Spleen (tissue), 13 donors: ENCODE measurements at places on chromosomes 5 and 9. TPM values are rescaled to one million over a fixed set of nuclear protein-coding genes. Genes with fewer than 3 reads are reported as not detected.

- no peak for DNase-seq
These were observed 64.0 kb upstream of the TUSC1 start for GRCh38 chr9:25742256-25742655.

GRCh38 chr5:138408023-138408422 is 30.8 kb upstream of the REEP2 start:
- DNase-seq, result no peak

GRCh38 chr5:1120236-1120999 is 8.6 kb upstream of the SLC12A7 start:
- no peak for DNase-seq

QSOX2 gene
- polyA plus RNA-seq, result 15.3 TPM

DNA sequence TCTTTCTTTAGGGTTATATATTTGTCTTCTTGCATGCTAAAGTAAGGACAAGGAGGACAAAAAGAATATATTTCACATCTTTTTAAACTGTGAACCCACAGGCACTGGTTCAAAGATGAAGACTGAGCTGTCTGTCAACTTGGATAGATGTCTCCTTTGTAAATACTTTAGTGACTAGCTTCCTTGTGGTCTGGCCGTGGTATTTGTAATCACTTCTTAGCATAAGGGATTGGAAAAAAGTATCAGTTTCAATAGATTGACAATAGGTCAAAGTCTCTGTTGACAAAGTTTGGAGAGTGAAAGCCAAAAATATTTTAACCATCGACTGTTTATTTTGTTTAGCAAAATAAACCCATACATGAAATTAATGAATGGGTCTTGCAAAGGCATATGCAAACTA is 91.4 kb downstream of the TMEM167A start:
- no peak for DNase-seq

CD14 gene
- polyA plus RNA-seq, result 40.2 TPM

STARD4 gene
- 10.6 TPM for polyA plus RNA-seq

C6 gene
- polyA plus RNA-seq, result 0.17 TPM

DNA sequence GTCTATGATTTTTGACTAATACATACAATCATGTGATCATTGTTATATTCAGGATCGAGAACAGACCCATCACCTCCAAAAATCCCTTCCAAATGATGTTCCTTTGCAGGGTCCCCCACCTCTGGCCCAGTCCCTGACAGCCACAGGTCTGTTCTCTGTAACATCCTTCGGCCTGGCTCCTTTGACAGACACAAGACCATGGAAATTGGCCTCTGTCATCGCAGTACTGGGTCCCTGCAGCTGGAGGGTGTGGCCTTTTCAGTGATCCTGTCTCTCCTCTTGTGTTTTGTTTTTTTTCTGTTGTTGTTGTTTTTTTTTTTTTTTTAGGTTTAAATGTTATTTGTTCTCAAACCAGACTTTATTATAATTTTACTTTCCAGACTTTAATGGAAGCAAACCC is 27.4 kb upstream of the ANKRD33B start:
- no peak for DNase-seq

RBM18 gene
- polyA plus RNA-seq, result 6.8 TPM

- DNase-seq, result no peak
These were observed 250.9 kb downstream of the YTHDC2 start for GRCh38 chr5:113764382-113764781.

RASEF gene
- 0.11 TPM for polyA plus RNA-seq

DNA sequence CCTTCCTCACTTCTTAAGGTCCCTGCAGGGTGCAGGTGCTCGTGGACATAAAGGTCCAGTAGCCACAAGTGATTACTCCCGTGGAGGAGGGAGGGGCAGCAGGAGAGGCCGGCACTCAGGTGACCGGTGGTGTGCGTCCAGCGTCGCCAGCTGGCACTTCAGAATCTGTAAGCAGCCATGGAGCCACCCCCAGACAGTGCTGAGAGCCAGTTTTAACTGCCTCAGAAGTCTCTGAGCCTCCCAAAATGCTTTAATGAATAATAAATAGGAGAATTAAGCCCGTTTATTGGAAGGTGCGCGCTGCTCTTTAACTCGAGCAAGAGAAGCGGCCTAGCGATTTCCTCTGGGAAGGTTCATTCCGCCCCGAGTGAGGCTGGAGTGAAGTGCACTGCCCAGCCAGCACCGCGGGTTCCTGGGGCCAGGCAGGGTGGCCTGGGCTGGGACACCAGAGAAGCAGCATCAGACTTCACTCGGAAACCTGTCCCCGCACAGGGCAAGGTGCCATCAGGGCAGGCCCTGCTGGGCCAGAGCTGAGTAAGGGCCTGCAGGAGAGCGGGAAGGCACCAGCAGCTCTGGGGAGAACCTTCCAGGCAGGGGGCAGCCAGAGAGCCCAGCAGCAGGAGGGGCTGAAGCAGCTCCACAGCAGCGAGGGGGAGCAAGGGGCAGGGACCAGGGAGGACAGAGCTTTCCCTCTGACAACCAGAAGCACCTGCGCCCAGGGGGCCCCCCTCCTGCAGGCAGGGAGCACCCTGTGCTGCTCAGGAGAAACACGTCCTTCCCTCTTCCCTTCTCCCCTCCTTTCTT is 61.2 kb downstream of the VAV2 start:
- no peak for DNase-seq

MOB3B gene
- polyA plus RNA-seq, result 9.4 TPM

HACD4 gene
- polyA plus RNA-seq, result 3.0 TPM

DNA sequence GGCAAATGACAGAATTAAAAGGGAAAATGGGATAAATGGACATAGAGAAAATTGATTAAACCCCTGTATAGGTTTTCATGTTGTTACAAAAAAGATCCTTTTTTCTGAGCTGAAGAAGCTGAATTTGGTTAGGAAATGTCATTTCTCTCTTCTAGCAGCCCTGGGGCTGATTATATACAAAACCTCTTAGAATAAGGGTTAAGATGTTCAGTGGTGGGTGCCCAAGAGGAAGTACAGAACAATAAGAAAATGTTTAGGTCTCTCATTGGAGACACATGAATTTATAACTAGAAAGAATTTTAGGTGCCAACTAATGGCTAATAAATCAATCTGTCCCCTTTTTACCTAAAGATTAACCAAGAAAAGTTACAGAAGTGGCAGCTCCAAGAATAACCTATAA is 14.2 kb downstream of the ABHD17B start:
- no peak for DNase-seq

- no peak for DNase-seq
These were observed 175.4 kb downstream of the MED10 start for GRCh38 chr5:6202968-6203365.

DNA sequence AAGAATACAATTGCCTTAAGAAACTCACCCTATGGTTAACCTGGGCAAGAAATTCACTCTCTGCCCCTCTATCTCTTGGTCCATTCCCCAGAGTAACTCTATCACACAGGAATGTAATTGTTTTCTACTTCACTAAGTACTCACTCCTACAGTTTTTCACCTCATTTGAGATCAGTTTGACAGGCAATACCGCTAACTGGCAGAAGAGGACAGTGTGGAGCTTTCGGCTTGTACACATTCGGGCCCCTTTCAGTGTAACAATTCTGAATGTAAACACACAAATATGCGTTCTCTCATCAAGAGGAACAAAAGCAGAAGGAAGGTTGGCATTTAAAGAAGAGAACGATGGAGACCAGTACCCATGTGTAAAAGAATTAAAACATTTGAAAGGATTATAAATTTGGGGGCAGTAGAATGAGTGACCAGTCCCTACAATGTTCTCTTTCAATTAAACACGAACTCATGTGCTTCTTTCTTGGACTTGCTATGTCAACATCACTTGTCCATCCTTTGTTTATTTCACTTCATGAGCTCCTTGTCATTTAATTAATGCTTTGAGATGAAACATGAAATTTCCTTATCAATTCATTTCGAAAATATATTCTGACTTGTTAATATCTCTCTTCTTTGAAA is 188.5 kb upstream of the GRAMD2B start:
- DNase-seq, result no peak

PRRX2 gene
- polyA plus RNA-seq, result 0.32 TPM

MTAP gene
- 12.9 TPM for polyA plus RNA-seq

KIF24 gene
- polyA plus RNA-seq, result 0.15 TPM

GRCh38 chr9:126959336-126959735 is 44.8 kb downstream of the RALGPS1 start:
- DNase-seq, result no peak
